ENCODE measurements at places on chromosomes 3 and 15.

DNA sequence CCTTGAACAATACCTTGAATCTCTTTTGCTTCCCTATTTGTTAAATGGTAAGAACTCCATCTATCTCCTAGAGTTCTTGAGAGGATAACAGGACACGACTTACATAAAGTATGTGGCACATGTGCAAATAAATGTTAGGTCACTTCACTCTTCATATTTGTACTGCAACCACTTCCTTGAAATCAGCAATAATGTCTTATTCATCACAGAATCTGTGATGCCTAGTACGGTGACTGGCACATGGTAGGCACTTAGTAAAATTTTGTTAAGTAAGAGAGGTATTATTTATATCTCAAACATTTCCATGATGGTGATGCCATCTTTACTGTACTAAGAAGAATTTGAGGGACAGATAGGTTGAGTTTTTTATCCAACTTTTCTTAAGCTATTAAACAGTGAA lies 14.3 kb downstream of the CD47 start:
- DNase-seq: no peak

DNA sequence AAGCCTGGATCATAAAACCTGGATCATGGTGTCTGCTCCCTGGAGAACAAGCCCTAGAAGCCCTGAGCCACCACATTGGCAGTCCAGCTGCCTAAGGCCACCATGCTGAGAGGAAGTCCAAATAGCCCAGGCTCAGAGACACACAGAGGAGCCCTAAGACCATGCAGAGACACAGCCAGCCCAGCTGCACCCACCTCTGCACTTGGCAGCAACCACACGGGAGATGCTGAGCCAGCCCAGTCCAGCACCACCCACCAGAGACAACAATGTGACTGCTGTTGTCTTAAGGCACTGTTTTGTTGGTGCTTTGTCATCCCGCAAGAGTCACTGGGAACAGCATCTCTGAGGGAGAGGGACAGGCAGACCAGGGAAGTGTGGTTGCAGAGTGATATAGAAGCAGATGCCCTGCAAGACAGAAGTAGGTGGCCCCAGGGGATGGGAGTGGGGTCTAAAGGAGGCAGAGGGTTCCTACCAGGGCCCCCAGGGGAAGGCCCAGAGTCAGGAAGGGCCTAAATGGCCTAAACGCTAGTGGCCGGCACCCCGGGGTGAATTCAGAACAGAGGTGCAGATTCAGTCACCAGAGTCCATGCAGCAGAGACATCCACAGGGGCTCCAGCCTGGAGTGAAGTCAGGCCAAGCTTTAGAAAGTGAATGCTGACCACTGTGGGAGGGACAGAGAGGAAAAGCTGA lies 105.4 kb upstream of the PRR20G start:
- no peak for DNase-seq

DNA sequence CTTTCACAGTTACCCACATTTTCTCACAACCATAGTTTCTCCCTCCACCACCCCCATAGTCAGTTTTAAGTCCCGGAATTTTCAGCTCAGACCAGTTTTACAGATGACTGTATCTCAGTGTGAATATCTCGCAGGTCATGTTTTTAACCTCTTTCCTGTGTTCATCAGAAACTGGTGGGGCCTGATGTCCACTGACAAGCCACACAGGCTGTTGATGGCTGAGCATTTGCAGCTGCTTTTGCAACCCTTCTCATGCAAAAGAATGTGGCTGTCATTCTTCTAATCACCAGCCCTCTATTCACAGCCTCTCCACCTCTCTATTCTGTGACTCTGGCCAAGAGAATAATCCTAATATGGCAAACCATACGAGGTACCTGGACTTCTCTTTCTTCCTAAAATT lies 8.5 kb downstream of the GYG1 start:
- no peak for DNase-seq

GRCh38 chr15:49715211-49715610 lies 94.4 kb downstream of the DTWD1 start:
- DNase-seq: no peak

DNA sequence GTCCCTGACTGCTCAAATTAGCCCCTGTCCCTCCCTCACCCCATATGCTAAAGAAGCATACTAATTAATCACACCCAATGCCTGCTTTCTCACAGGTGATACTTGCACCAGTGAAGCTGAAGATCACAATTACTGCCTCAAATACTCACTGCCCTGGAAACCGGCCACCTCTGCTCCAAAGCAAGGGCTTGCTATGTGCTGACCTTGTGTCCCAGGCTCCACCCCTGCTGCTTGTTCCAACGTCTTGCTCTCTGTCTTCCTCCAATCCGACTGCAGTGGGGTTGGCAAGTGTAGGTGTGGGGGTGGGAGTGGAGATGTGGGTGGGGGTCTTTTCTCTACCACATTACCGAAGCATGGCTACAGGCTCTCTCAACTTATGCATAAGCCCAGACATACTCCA lies 55.7 kb upstream of the PSMD6 start:
- no peak for DNase-seq

DNA sequence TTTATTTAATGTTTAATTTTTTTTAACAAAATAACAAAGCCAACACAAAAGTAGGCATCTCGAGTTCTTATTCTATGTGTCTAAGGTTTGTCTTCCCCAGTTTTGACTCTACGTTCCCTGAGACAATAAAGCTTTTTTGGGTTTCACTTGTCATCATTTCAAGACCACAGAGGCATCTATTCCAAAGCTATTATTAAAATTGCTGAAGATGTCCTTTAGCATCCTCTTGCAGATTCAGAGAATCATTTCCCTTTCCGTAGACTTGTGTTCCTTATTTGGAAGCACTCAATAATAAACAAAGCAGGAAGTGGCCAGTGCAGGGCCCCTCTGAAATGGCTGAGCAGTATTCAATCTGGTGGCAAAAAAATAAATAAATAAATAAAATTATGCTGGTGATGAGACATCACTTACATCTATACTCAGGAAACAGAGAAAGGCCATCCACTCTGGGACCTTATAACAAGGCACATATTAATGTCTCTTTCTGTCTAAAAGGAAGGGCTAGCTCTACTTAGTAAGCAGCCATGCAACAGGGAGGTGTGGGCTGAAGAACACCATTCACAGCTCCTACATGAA lies 362.3 kb downstream of the WDR72 start:
- no peak for DNase-seq

DNA sequence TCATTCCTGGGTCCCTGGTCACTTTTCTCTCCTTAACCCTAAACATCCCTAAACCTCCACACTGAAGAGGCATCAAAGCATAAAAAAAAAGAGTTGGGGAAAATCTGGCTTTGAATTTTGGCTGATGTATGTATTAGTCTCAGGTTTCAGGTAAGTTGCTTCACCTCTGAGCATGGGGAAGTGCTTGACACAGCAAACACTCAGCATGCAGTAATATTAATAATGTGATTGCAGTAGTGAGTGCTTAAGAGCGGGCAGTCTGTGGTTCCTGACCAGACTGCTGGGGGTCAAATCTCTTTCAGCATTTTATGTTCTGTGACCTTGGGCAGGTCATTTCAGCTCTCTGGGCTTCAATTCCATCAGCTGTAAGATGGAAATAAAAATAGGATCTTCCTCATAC lies 467.9 kb downstream of the SOX2 start:
- DNase-seq: no peak

GRCh38 chr15:69021895-69022294 lies 7.4 kb downstream of the NOX5 start:
- DNase-seq: no peak

DNA sequence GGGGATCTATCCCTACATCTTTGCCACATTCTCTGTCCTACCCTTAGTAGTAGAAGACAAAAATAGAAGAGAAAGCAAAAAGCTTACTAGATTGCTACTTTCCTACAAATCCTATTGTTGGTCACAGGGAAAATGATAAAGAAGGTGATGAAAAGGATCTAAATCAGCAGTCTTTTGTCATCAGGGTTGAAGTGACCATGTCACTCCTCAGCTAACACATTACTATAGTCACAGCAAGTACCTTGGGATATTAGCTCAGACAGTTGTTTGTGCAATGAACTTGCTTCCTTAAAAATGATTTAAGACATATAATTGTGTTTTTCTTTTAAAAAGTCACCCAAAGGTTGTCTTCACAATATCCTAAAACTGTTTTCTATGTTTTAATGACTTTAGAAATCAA lies 6.3 kb downstream of the ST3GAL6 start:
- DNase-seq: no peak

DNA sequence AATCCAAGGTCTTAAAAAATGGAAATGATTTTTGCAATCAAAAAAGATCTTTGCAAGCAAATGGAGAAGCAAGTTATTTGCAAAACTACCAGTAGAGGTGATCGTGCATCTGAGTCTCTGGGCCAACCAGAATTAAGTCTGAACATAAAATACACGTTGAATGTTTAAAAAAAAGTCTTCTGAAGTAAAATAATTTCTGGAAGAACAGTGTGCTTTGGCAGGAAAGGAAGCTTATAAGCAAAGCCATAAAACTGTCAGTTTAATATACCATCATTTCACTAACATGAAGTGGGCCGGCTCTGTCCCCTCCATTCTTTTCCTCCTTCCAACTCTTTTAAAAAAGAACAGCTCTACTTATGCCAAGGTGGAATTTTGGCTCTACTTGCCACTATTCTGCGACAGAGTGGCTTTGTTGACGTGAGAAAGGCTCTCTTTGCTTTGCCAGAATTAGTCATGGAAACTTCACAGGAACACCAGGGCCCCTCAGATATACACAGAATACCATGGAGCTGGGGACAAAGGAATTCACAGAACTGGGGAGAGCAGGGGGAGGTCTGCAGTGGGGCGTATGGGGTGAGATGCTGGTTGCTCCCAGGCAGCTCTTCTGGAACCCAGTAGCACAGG lies 29.8 kb downstream of the FSTL1 start:
- DNase-seq: no peak

- DNase-seq: no peak
Measured at GRCh38 chr15:52417957-52418356, 110.7 kb downstream of the MYO5A start.

GRCh38 chr3:138817695-138818094 lies 17.0 kb downstream of the PIK3CB start:
- no peak for DNase-seq

DNA sequence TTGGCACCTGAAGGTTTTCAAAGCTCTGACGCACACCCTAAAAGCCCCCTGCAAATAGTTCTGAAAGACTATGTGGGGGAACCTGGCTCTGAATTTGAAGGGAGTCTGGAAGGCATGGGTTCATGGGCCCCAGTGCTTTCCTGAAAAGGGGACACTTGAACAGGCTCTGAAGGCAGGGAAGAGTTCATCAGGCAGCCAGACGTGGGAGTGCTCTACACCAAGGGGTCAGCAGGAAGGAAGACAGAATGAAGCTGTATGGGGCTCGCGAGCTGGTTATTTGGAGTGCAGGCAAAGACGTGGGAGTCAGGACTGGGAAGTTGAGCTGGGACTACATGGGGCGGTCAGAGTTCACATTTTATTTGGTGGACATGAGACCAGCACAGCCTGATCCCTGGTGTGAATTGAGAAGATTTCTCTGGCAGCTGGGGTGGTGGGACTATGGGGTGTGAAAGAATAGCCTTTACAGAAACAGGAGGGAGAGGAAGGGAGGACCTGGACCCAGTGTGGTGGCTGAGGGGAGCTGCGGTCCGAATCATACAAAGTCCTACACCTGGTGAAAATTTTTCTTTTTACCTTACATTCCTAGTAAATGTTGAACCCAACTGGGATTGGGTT lies 12.6 kb downstream of the ABHD6 start:
- no peak for DNase-seq

DNA sequence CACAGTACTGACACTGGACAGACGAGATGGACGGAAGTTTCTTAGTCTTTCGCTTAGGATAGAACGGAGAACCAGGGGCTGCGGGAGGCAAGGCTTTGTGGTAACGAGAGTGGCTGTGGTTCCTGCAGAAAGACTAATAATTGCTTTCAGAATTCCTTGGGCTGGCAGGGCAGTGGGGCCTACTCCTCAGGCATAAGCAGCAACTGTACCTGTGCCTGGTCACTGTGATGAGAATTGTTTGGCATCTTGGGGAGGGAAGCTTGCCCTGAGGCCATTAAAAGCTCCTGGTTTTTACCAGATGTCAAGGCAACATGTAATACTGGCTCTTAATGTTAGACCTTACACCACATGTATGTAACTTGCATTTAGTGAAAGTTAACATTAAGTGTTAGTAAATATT lies 7.6 kb downstream of the NIPA2 start:
- DNase-seq: no peak

DNA sequence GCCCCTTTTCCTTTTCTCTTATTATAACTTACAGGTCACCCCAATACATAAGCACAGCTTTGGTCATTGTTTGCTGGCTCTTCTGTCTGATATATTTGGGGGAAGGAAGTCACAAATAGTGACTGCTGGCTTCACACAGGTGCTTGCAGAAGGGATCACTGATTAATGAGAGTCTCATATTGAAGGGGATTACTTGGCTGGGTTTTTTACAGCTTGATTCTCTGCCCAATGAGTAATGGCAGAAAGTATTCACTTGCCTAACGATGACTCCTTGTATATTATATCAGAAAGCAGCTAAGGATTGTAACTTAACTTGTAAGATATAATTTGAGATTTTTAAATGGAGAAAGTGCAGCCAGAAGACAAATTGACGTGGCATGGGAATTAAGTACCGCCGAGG lies 119.3 kb upstream of the PFN2 start:
- no peak for DNase-seq

GRCh38 chr3:151377768-151378385 lies 6.7 kb downstream of the P2RY12 start:
- DNase-seq: no peak

DNA sequence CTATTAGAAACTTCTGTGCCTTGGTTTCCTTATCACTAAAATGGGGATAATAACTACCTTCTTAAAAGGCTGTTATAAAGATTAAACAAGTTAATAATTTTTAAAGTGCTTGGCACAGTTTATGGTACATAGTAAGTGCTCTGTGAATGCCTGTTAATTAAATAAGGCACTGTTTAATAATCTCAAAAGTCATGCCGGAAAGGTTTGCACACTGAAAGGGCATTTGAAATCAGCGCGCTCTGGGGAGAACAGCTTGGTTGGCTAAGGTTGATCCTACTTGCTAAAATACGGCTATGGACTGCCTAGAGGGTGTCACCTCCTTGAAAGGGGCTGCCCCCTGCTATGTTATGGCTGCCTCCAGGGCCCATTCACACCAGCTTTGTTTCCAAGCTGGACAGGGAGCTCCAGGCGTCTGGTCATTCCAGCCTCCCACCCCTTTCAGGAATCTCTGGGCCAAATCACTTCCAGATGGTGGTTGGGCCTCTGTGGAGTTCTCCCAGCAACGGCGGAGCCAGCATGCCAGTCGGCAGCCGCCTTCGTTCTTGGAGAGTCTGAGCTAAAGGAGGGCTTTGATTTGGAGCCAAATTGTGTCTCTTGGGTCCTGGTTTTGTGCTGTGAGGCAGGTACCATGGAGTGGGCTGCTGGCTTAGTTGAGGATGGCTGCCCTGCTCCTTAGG lies 5.9 kb downstream of the FLNB start:
- DNase-seq: no peak

Data from activated CD4-positive, alpha-beta T cell treated with anti-CD3 and anti-CD28 coated beads for 4 hours (primary cell).